ENCODE measurements at places on chromosomes 6 and 20. TPM values are rescaled to one million over a fixed set of nuclear protein-coding genes. Genes with fewer than 3 reads are reported as not detected.

DNA sequence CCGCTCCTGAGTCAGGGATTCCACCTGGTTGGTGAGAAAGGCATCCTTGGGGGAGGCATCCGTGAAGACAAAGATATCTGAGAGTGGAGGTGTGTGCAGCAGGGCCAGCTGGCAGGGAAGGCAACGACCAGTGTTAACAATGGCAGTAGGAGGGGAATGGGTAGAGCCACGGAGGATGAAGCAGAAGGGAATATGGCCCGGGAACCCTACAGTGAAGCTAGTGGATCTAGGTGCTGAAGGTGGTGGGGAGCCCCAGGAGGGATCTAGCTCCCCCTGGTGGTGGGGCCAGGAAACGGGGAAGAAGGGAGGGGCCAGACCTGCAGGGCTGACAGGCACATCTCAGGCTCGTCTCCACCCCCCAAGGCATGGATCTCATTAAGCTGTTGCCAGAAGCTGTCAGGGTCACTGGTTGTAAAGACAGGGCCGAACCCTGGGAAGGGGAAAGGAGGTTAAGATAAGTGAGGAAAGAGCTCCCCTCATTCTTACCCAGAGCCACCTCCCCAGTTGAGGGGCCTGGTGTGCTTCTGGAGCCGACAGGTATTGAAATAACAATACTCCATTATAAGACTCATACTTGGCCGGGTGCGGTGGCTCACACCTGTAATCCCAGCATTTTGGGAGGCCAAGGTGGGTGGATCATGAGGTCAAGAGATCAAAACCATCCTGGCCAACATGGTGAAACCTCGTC, 7.3 kb downstream of the VWA7 start:
- no peaks in the 10 kb centered on the region for H3K27me3 ChIP-seq
- no peaks in the 10 kb centered on the region for H3K36me3 ChIP-seq
- H3K27ac ChIP-seq = no peak overlapping the region
- H3K4me3 ChIP-seq = no peak overlapping the region
- DNase-seq = peak; percentile 80

DNA sequence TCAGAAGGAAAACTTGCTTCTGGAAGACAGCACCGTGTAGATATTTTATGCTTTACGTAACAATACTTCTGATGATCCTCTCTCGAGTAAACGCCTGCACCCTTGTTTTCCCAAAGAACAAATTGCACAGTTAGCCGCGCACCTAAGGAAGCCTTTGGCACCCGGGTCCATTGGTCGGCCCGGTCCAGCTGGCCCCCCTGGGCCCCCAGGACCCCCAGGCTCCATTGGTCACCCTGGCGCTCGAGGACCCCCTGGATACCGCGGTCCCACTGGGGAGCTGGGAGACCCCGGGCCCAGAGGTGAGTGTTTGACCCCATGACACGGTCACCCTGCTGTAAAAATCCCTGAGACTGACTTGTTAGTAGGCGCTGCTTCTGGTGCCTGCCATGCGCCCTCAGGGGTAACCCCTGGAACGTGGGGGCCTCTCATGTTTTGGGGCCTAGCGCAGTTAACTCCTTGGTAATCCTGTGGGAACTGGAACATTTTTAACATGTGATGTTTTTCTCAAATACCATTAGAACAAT, 20.2 kb downstream of the COL9A3 start:
- no peak overlapping the region for H3K27ac ChIP-seq
- no peaks in the 10 kb centered on the region for H3K36me3 ChIP-seq
- no peak for DNase-seq

GRCh38 chr6:89291256-89291819, 23.8 kb downstream of the GABRR2 start:
- H3K27me3 ChIP-seq = no peaks in the 10 kb centered on the region
- H3K4me1 ChIP-seq = no peaks in the 10 kb centered on the region
- H3K36me3 ChIP-seq = no peaks in the 10 kb centered on the region
- no peak overlapping the region for H3K4me3 ChIP-seq
- H3K27ac ChIP-seq = no peak overlapping the region

DNA sequence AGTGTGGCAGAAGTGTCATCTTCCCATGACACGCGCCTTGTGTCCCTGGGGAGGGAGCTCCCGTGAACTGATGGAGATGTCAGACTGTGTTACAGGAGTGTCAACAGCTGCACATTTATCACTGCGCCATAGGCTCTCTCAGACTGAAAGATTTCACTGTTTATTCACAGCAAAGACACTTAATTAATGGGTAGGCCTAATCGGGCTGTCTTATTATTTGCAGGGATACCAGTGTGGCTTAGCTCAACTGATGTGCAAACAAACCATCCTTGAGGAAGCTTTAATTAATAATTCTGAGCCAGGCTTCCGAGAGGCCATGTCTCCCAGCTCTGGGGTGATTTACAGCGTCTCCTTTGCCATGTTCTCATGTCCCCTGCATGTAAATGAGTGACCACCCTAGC, 771.0 kb downstream of the QKI start:
- H3K36me3 ChIP-seq = no peaks in the 10 kb centered on the region
- H3K27me3 ChIP-seq = no peaks in the 10 kb centered on the region
- H3K4me1 ChIP-seq = no peaks in the 10 kb centered on the region
- H3K27ac ChIP-seq = no peak overlapping the region

DNA sequence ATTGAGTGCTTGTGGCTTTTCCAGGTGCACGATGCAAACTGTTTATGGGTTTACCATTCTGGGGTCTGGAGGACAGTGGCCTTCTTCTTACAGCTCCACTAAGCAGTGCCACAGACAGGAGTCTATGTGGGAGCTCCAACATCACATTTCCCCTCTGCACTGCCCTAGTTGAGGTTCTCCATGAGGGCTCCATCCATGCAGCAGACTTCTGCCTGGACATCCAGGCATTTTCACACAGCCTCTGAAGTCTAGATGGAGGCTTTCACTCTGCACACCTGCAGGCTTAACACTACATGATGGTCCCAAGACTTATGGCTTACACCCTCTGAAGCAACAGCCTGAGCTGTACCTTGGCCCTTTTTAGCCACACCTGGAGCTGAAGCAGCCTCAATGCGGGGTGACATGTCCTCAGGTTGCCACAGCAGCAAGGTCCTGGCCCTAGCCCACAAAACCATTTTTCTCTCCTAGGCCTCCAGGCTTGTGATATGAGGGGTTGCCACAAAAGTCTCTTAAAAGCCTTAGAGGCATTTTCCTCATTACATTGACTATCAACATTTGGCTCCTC, 552.2 kb downstream of the TFAP2A start:
- no peaks in the 10 kb centered on the region for H3K27me3 ChIP-seq
- DNase-seq = no peak
- no peaks in the 10 kb centered on the region for H3K36me3 ChIP-seq
- H3K4me1 ChIP-seq = no peaks in the 10 kb centered on the region

Gene COX4I2
- not detected for total RNA-seq

Gene PHF1
- 220 TPM for total RNA-seq

Gene GLP1R
- not detected for total RNA-seq

Data from CD4-positive, alpha-beta memory T cell (primary cell).